HFFc6 (cell line): ENCODE measurements at places on chromosomes 4 and X. TPM values are rescaled to one million over a fixed set of nuclear protein-coding genes. Genes with fewer than 3 reads are reported as not detected.

CSAG3 gene
- not detected in 2 replicates for total RNA-seq

MSANTD1 gene
- 0.11 to 0.13 TPM (median 0.12 TPM) in 3 replicates for total RNA-seq

PDCL2 gene
- total RNA-seq = not detected in 3 replicates

CEP135 gene
- 4.5 to 7.0 TPM (median 5.6 TPM) in 3 replicates for total RNA-seq

CXCL6 gene
- total RNA-seq = not detected in 3 replicates

MAGEA12 gene
- total RNA-seq = 0.09 TPM in 1 of 3 replicates, not detected in the others

RTL9 gene
- 0.18 to 0.33 TPM (median 0.18 TPM) in 3 replicates for total RNA-seq

PDZD4 gene
- total RNA-seq = not detected in 3 replicates

HSFX1 gene
- total RNA-seq = 0.24 to 0.88 TPM (median 0.57 TPM) in 3 replicates

SLC25A4 gene
- total RNA-seq = 9.4 to 17.0 TPM (median 15.3 TPM) in 3 replicates
